ENCODE measurements at places on chromosomes 3 and 15.

DNA sequence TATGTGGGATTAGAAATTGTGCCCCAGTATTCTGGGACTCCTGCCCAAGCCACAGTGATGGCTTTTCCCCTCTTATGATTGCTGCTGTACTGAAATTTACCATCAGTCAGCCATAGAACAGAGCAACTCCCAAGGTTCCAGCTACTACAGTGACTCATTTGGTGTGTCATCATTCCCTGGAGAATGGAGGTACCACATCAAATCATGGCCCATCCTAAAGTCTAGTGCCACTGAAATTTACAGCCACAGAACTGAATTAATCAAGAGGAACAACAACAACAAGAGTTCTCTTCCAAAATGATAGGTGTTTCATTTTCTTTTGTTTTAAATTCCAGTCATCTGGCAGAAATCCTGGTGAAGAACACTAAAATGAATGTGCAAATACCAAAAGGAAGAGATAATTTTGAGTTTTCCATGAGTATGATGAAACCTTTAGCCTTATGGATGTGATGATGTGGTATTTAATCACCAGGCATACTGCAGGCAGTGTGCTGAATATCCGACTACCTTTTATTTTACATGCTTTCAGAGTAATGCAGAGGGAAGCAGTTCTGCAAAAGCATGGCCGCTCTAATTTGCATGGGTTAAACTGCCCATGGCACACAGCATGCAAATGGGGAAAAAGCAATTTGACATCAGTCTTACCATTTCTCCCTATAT is 75.6 kb upstream of the SLC2A2 start:
- no peak for DNase-seq

- DNase-seq = no peak
These were observed 10.3 kb upstream of the ABHD10 start for GRCh38 chr3:111968319-111969054.

DNA sequence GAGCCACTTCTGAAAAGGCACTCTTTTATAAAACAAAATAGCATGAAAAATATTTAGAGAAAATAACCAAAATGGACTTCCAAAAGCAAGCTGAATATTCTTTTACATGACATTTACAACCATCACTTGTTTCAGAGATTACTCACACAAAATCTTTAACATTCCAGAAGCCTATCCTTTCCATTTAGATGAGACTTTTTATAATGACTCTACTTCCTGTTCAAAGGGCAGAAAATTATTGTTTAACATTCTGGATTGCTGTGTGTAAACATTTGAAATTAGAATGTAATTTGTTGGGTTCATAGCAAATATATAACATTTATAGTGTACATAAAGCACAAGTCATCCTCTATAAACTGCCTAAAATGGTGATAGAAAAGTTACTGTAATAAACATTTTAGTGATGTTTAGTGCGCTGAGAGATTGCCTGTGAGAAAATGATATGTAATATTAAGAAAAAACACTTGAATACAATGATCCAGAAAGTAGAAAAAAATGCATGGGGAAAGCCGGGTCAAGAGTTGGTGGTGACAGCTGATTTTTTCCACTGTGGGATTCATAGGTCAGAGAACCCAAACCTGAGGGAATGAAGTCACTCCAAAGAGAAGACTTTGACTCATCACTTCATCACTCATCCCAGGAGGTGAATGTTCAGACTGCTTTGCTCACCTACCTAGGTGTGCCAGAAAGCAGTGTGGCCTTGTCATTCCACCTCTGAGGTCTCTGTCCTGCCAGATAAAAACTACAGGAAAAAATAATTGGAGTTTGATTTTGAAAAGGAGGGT is 305.8 kb downstream of the ARPP21 start:
- no peak for DNase-seq

DNA sequence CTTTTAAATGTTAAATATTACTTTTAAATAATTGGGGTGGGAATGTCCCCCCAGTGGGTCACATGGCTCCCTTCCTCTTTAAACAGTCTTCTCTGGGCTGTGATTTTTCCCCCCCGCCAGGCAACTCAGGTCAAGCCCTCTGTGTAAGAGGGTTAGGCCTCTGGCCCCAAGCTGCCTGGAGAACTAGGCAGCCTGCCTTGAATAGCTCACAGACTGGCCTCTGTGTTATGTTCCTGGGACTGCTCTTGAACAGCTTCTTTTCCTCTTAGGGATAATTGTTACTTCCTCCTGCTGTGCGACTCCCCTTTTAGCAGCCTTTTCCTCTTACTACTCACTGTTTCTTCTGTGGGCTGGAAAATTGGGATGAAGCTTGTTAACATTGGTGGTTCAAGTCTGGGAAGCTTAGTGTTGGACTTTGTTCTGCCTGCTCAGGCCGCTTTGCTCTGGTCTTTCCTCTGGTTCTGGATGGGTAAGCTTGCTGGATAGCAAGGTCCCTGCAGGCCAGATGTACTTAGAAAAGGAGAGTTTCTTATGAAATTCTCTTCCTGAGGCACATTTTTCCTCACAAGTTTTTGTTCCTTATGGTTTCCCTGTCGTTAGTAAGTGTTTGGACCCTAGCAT is 2.2 kb downstream of the TEX264 start:
- no peak for DNase-seq

GRCh38 chr3:193586526-193586925 is 6.5 kb upstream of the OPA1 start:
- DNase-seq = no peak

GRCh38 chr15:65096481-65097385 is 18.3 kb downstream of the UBAP1L start:
- DNase-seq = no peak

- no peak for DNase-seq
These were observed 3.1 kb downstream of the FOXL2NB start for GRCh38 chr3:138950006-138950644.

GRCh38 chr15:66413579-66413978 is 26.9 kb downstream of the MAP2K1 start:
- DNase-seq = no peak

Data from CD4-positive, alpha-beta T cell treated with Interleukin-15 for 1 hour (primary cell).